ENCODE measurements at places on chromosomes 2 and 18.

DNA sequence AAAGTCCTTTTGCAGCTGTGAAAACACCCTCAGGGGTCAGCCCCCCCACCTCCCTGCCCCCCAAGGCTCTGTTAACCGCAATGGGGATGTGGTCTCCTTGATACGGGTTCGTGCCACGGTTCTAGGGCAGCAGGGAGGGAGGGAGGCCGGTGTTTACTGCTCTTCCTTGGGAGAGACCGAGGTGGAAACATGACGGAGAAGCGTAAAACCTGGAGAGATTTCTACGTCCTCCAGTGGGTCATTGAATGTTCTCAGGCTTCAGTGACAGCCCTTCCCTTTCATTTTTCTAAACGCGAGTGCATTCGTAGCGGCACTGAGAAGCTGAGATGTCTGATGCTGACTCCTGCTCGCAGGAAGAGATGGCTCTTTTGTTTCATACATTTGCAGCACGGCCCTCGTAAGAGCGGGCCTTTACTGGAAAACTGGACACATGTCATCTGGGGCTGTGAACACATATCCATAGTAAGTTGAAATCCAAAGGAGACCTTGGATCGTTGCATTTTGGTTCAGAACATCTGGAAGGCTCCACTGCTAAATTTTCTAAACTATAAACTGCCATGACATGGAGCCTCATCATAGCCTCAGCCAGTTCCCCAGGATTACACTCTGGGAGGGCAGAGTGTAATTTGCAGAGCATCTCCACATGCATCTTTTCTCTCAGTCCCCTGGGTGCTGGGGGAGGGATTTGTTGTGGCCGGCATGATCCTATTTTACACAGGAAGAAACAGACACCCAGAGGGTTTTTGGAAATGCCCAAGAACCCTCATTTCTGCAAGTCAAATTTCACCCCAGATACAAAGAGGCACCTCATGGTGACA is 40.6 kb upstream of the HDAC4 start:
- DNase-seq, result no peak

GRCh38 chr2:173872714-173873113 is 92.5 kb downstream of the SP3 start:
- DNase-seq, result no peak

- no peak for DNase-seq
These were observed 584.2 kb downstream of the SUCLG1 start for GRCh38 chr2:83874712-83875430.

DNA sequence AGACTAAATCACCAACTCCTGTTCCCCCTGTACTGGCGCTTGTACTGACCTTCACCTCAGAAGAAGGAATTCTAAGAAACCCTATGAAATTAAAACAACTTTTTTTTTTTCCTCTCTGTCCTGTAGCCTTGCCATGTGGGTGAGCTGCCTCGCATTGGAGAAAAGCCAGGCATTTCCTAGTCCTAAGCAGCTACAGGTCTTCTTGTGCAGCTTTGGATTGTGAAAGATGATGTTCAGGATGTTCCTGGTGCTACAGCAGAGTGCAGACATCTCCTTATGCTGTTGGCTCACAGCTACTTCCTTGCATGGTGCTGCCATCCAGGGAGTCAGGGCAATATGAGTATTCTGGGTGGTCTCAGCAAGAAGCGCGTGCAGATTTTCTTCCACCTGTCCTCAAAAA is 11.9 kb downstream of the PIK3C3 start:
- DNase-seq, result no peak

GRCh38 chr18:63545000-63545399 is 2.8 kb downstream of the SERPINB12 start:
- DNase-seq, result no peak

- DNase-seq, result no peak
These were observed 5.3 kb upstream of the ANO7 start for GRCh38 chr2:241183221-241183620.

- no peak for DNase-seq
These were observed 141.7 kb upstream of the SERPINE2 start for GRCh38 chr2:224180810-224181209.

GRCh38 chr2:45083175-45083574 is 73.9 kb upstream of the SIX2 start:
- DNase-seq, result no peak

GRCh38 chr2:47560107-47560819 is 157.3 kb downstream of the MSH2 start:
- no peak for DNase-seq

DNA sequence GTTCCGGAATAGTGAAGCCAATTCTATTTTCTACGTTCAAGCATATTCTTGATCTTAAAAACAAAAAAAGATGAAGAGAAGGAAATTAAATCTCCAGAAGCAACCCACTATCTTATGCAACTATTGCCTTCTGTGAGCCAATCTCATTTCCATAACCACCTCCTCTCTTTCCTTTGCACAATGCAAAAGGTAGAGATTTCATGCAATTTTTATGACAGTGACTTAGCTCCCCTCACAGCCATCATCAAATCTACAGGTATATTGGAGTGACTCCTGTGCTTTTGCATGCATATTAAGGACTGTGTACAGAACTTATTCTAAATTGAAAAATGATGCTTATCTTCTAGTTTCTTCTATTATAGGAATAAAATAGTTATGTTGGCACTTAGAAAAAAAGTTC is 191.8 kb downstream of the DCC start:
- no peak for DNase-seq

GRCh38 chr2:228401065-228401912 is 219.8 kb upstream of the SPHKAP start:
- no peak for DNase-seq

DNA sequence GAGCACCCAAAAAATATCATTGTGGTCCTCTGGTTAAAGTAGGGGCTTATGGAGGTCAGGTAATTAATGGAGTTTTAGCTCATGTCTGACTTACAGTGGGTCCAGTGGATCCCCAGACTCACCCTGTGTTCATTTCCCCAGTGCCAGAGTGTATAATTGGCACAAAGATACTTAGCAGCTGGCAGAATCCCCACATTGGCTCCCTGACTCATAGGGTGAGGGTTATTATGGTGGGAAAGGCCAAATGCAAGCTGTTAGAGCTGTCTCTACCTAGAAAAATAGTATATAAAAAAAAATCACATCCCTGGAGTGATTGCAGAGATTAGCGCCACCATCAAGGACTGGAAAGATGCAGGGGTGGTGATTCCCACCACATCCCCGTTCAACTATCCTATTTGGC is 1067.6 kb upstream of the ACVR2A start:
- DNase-seq, result no peak

- DNase-seq, result no peak
These were observed 357.4 kb downstream of the AKAIN1 start for GRCh38 chr18:4839639-4840038.

DNA sequence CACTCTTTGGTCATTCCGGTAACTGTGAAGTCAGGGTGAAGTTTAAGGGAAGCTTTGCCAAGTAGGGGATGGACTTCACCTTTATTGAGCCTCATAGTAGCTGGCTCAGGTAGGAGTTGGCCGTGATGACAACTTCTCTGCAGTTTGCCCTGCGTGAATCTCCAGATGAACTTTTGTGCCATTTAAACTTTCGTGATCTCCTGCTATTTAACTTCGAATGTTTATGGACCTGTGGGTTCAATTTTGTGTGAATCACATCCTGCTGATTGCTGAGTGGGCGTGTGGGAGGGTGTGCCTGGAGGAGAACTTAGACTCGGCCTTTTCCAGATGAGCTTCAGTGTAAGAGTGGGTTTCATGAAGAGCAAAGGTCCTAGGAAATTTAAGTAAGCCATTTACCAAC is 4.2 kb downstream of the UGT1A1 start:
- peak; percentile 59 for DNase-seq

GRCh38 chr2:99876956-99877355 is 265.4 kb downstream of the AFF3 start:
- DNase-seq, result no peak

DNA sequence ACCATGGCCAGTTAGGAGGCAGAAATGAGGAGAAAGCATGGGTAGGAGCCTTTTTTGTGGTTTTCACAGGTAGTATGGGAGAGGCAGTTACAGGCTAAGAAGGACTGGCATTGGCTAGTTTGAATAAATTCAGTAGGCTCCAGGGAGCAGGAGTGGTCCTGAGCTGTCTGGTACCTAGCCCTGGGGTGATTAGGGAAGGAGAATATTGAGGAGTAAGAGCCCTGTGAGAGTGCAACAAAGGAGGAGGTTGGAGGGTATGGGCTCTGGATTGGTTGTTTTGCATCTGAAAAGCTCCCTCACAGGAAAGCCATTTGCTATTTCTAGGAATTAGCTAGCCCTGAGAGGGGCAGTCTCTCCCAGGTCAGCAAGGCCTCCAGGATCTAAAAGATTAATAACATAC is 13.3 kb upstream of the TCF7L1 start:
- DNase-seq, result no peak

GRCh38 chr2:149773006-149773405 is 185.4 kb upstream of the MMADHC start:
- DNase-seq, result no peak

GRCh38 chr2:44548221-44549098 is 186.7 kb downstream of the CAMKMT start:
- no peak for DNase-seq

GRCh38 chr2:46361920-46362666 is 64.9 kb downstream of the EPAS1 start:
- DNase-seq, result no peak

DNA sequence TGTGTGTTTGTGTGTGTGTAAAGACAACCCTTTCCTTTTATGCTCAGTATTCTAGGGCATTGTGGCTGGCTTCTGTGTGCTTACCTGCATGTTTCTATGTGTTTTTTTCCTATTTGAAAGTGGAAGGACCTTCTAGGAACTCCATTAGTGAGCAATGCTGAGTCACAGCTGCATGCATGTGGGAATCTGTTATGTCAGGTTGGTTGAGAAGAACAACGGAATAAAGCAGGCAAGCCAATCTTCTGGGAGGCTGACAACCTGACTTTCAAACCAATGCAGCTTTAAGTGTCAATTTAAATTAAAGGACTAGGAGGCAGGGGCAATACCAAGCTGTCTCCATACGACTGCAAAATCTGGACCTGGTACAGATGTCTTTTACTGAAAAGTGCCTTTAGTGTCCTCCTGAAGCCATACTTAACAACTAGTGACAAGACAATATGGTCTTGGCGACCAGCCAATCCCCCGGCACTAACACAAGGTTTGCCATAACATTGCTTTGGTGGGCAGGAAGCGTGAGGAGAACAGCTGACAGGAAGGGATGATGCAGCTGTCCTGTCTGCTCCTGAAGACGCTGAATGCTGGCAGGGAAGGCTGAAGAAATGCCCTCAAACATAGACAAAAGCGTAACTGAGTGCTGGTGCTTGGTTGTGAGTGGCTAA is 514.7 kb upstream of the CDH7 start:
- no peak for DNase-seq

DNA sequence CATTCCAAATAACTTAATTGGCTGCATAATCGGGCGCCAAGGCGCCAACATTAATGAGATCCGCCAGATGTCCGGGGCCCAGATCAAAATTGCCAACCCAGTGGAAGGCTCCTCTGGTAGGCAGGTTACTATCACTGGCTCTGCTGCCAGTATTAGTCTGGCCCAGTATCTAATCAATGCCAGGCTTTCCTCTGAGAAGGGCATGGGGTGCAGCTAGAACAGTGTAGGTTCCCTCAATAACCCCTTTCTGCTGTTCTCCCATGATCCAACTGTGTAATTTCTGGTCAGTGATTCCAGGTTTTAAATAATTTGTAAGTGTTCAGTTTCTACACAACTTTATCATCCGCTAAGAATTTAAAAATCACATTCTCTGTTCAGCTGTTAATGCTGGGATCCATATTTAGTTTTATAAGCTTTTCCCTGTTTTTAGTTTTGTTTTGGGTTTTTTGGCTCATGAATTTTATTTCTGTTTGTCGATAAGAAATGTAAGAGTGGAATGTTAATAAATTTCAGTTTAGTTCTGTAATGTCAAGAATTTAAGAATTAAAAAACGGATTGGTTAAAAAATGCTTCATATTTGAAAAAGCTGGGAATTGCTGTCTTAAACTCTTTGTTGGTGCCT is 1.4 kb downstream of the PCBP1 start:
- DNase-seq, result no peak

- DNase-seq, result no peak
These were observed 197.4 kb upstream of the HDAC4 start for GRCh38 chr2:239598011-239598731.

GRCh38 chr2:173028671-173029070 is 47.0 kb upstream of the MAP3K20 start:
- no peak for DNase-seq

GRCh38 chr2:194301946-194302345 is 1355.1 kb upstream of the SLC39A10 start:
- DNase-seq, result no peak

DNA sequence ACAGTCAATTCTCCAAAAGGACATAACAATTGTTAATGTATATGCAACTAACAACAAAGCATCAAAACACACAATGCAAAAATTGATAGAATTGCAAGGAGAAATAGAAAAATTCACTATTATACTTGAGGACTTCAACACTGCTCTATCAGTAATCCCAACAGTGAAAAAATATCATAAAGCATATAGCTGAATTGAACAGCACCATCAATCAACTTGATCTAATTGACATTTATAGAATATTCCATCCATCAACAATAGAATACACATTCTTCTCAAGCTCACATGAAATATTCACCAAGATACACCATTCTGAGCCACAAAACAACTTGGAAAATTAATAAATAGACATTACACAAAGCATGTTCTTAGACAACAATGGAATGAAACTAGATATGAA is 60.1 kb upstream of the ASXL3 start:
- DNase-seq, result no peak

- DNase-seq, result no peak
These were observed 5.4 kb upstream of the ZAP70 start for GRCh38 chr2:97708048-97708380.

GRCh38 chr2:55490554-55490953 is 29.0 kb upstream of the CFAP36 start:
- peak; percentile 44 for DNase-seq

DNA sequence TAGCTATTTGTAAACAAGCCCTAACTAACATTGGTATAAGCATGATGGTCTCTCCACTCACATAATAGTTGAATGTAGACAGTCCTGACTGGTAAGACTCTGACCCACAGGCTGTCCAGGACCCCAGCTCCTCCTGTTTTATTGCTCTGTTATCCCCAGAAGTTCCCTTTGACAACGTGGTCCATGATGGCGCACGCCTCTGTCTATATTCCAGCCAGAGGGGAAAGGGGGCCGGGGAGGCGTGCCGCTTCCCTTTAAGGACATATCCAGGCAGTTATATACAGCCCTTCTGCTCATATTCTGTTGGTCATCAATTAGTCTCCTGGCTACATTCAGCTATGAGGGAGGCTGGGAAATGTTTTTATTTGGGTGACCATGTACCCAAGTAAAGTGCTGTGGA is 6.7 kb downstream of the DYSF start:
- no peak for DNase-seq

- DNase-seq, result no peak
These were observed 257.9 kb downstream of the SUCLG1 start for GRCh38 chr2:84201158-84201557.

- DNase-seq, result peak; percentile 2
These were observed 2083.1 kb upstream of the PIK3C3 start for GRCh38 chr18:39871961-39872360.

DNA sequence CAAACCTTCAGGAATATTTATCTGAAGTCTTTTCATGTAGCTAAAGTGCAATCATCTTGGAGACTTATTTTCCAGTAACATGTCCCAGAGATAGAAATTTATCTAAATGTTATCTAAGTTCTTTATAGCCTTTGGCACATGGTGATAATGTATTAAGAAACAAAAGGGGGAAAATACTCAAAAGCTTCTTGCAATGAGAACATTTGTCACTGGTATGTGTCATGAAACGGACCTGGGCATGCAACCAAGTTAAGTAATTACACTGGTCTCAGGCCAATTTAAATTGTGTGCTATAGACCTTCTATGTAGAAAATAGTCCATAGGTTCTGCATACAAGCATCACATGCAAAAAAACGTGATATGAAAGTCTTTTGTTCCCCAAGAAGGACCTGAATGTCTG is 136.2 kb downstream of the SLC8A1 start:
- peak; percentile 68 for DNase-seq
